Stimulated activated CD8-positive, alpha-beta memory T cell treated with anti-CD3 and anti-CD28 coated beads, Interleukin-7, amount 100 ng/mL, for 4 hours (primary cell): ENCODE measurements at places on chromosomes 3 and 15.

DNA sequence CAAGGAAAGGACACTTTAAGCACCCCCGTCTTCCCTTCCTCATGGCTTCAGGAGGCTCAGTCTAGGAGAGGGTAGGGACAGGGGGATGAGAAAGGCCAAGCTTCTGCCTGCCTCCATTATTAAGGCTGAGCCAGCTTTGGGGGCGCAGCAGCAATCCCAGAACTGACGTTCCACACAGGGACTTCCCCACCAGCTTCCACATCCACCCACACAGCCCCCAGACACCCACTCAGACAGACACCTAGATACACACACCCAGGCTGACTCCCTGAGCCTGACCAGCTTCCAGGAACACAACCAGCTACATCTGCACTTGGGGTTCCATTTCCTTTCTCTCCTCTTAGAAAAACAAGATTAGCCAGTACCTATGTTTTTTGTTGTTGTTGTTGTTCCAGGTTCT is 4.7 kb downstream of the HCN4 start:
- DNase-seq: no peak

DNA sequence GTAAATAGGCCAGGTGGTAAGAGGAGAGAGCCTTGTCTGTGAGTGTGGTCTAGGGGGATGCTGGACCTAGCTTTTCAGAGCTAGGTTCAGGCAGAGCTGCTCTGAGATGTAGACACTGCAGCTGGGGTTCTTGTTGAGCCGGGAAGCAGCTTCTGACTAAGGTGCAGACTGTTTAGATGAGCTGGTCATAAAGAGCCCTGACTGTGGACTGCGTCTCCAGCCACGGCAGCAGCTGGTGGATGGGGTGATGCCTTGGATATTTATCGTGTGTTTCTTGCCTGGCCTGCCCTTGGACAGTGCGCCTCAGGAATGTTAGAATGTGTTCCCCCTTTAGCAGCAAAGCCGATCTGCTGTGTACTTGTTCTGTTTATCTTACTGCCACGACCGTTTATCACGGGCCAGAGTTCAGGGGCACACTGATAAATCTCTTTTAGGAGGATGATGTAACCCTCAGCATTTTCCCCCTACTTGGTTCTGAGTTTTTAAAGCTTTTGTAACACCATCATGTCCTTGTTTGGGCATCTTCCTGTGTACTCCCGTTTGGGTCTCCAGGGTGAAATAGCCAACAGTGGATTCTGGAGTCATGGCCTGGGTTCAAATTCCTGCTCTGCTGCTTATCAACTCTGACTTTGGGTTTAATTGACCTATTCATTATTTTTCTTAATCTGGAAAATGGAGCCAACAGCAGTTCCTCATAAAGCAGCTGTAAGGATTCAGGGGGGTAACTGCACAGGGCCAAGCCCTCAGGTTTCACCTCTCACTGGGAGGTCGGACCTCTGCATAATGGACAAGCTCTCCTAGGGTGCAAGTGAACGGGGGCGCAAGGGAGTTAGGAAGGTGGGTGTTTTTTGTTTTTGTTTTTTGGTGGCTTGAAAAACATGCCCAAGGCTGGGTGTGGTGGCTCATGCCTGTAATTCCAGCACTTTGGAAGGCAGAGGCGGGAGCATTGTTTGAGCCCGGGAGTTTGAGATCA is 51.4 kb downstream of the FLNB start:
- no peak for DNase-seq

GRCh38 chr15:42032376-42033213 is 11.8 kb upstream of the PLA2G4E start:
- no peak for DNase-seq

DNA sequence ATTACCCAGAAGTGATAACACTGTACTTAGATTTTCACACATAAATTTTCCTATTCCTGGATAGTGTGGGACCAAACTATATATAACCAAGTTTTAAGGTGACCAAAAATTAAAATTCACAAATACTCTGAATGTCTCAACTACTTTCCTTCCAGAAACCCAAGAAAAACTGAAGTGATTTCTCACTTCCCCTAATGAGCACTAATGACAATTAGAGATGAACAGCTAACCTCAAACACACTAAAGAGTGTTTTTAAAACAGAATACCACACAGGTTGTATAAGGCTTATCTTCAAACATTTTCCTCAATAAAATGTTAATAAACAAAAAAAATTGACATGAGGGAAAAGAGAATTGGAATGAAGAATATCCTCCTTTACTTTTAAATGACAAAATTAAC is 188.2 kb downstream of the ZBTB20 start:
- no peak for DNase-seq

GRCh38 chr15:89406218-89406939 is 71.8 kb upstream of the POLG start:
- DNase-seq: no peak

DNA sequence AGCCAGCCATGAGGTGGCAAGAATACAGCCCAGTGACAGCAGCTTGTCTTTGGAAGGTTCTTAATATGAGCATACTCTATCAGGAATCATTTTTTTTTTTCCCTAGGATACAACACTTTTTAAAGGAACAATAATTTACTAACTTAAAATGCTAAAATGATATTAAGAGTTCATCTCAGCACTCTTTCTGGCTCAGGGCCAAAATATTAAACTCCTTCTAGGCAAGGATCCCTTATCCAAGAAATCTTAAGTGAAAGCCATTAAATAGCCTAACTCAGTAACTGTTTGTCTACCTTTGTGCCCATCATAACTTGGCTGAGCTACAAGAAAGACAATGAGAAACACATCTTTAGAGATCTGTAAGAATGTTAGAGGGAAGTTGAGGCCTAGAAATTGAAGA is 529.5 kb upstream of the TGFBR2 start:
- no peak for DNase-seq

- no peak for DNase-seq
Observed at GRCh38 chr3:36488077-36488789, 107.9 kb downstream of the STAC start.

DNA sequence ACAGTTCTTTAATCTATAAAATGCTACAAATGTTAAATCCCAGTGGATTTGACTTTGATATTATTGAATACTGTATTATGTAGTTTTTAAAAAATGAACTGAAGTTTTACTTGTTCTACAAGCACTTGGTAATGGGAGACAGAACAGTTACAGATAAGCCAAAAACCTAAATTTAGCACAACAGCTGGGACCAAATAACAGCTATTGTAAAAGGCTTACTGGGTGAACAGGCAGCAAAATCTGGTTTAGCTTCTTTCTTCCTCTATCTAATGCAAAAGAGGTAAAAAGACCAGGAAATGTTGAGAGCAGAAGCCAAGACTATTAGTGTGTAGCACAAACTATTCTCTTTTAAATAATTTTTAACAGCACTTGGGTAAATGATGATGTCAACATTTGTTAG is 1.6 kb upstream of the ATOSA start:
- no peak for DNase-seq

DNA sequence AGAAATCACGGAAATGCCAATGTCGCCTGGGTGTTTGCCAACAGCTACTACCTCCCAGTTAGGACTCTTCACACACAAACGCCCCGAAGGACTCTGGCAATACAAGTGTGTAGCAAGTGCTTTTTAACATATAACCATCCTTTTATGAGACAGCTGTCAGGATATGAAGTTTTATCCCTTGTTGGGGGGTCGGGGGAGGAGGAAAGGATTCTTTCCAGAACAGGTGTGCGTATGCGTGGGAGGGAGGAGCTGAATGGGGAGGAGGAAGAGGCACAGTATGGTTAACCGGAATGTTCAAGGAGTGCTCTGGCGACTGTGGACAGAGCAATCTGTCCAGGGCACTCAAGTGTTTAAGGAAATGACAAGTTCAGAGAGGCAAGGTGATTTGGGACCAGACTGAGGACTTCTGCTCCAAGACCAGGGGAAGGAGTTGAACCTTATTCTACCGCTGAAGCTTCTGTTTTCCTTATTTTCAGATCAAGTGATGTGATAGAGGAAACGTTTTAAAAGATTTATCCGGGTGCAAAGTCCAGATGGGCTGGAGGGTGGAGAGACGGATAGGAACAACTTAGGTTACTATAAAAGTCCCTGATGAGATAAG is 1.3 kb downstream of the TSPAN3 start:
- DNase-seq: no peak
